ENCODE measurements at places on chromosomes 13 and 19. TPM values are rescaled to one million over a fixed set of nuclear protein-coding genes. Genes with fewer than 3 reads are reported as not detected.

- no peak for DNase-seq
Measured at GRCh38 chr19:51607077-51607476, 23.1 kb downstream of the SIGLEC5 start.

- no peak for DNase-seq
Measured at GRCh38 chr13:50584856-50585580, 258.5 kb downstream of the DLEU7 start.

The ADAMTSL5 gene
- 5.5 TPM for total RNA-seq

- no peak for DNase-seq
Measured at GRCh38 chr19:9981406-9982260, 28.7 kb downstream of the COL5A3 start.

DNA sequence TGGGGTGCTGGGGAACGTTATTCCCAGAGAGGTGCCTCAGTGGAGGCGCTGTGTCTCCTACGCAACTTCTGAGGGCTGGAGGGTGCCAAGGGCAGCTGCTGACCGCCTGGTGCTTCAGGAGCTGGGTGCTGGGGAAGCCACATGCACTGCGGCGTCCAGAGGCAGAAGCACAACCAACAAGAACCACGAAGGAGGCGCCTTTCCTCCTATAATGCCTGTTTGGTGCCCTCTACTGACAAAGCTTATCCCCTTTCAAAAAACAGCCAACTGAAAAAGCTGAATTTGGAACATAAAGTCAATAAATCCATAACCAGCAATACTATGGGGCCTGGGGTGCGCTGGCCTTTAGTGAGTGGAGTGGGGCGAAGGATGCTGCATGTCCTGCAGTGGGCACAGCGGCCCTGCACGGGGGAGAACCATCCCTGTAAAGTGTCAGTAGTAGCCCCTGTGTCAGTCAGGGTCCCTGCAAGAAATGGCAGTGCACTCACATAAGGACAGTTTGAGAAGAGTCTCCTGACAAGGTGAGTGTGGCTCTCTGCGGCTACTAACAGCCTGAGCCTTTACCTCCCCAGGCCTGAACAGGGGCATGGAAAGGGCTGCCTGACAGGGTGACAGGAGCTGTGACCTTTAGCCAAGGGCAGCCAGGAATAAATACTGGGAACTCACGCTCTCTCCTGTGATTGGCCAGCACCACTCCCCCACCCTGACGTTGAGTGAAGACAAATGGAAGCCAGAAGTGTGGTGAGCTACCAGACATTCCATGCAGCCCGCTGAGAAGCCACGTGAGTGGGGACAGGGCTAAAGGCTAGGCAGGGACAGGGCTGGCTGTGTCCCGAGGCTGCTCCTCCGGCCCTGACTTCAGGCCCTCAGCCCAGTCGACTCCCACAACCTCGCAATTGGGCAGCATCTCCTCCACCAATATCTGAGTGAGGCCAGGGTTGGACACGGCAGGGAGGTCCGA, 4.5 kb upstream of the B3GNT8 start:
- no peak for DNase-seq

GRCh38 chr13:65555962-65556361, 1674.2 kb downstream of the PCDH9 start:
- no peak for DNase-seq

GRCh38 chr13:95003019-95003813, 290.9 kb upstream of the SOX21 start:
- no peak for DNase-seq

The ANKLE1 gene
- 0.35 TPM for total RNA-seq

DNA sequence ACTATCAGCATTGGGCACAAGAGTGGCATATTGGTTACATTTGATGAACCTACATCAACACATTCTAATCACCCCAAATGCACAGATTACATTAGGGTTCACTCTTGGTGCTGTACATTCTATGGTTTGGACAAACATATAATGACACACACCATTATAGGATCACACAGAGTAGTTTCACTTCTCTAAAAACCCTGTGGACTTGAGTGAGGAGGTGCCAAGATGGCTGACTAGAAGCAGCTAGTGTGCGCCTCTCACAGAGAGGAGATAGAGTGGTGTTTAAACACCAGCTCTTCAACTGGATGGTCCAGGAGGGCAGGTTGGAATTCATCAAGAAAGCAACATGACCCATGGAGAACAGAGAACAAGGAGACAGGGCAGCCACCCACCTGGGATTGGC, 265.6 kb downstream of the TDRD3 start:
- DNase-seq = no peak

The SIGLEC8 gene
- total RNA-seq = not detected

- DNase-seq = no peak
Measured at GRCh38 chr19:1157931-1158884, 15.9 kb downstream of the SBNO2 start.

- DNase-seq = no peak
Measured at GRCh38 chr13:109332506-109333499, 453.6 kb downstream of the IRS2 start.

GRCh38 chr19:13929956-13930355, 8.3 kb downstream of the PODNL1 start:
- no peak for DNase-seq

- peak; percentile 46 for DNase-seq
Measured at GRCh38 chr19:55368701-55369563, 1.3 kb downstream of the IL11 start.

The LRG1 gene
- not detected for total RNA-seq

GRCh38 chr19:43596842-43597461, 557 bp downstream of the ZNF576 start:
- DNase-seq = no peak

The ZNF442 gene
- 0.08 TPM for total RNA-seq

The TLE5 gene
- total RNA-seq = 289 TPM

GRCh38 chr19:43674596-43674995, 4.6 kb upstream of the PLAUR start:
- peak; percentile 84 for DNase-seq

The BORA gene
- total RNA-seq = 17.4 TPM

DNA sequence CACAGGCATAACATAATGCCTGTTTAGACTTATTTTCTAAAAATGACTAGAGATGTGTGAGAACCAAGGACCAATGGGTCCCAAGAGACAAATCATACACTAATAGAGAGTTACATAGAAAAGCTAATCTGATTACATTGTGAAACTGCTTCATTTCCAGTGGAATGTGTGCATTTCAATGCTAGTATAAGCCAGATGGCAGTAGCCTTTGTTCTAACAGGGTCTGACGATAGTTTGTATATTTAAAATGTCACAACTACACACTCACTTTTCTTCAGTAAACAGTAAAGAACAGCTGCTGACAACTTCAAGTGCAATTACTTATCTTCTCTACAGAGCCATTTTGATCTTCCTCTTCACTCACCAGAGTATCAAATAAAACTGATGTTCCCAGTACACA, 4.3 kb upstream of the SLITRK5 start:
- DNase-seq = no peak

DNA sequence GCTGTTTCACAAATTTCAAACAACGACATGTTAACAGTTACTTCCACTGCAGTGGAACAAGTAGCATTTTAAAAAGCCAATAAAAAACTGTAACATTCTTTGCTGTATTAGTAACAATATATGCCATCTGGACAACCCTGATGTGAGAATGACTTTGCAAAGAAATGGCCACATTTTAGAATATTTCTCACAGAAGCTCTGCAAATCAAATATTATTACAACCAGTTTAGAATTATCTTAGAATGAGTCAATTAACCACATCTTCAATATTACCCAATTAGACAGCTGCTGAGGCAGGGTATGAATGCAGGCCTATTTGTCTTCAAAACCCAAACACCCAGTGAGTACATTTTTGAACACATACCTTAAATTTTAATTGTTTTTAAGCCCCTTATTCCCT, 3.2 kb downstream of the ZNF699 start:
- peak; percentile 51 for DNase-seq

- no peak for DNase-seq
Measured at GRCh38 chr13:56352901-56353300, 787.8 kb upstream of the PRR20A start.

DNA sequence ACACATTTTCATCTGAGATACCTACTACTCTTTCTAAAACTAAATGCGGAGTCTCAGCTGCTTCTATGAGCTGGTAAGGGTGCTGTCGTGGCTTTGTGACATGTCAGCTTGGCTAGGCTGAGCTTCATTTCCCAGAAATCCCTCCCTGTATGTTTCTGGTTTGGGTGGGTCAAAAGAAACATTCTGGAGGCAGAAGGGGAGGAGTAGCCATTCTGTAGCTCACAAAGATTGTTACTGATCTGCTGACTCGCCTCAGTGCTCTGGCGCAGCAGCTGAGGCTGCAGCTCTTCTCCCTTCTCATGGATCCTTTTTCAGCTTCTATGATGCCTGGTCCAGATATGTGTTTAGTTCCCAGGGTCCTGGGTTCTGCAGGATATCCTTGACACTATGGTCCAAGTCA, 114.7 kb downstream of the RAP2A start:
- no peak for DNase-seq

GRCh38 chr13:76696370-76696769, 189.8 kb downstream of the KCTD12 start:
- no peak for DNase-seq

DNA sequence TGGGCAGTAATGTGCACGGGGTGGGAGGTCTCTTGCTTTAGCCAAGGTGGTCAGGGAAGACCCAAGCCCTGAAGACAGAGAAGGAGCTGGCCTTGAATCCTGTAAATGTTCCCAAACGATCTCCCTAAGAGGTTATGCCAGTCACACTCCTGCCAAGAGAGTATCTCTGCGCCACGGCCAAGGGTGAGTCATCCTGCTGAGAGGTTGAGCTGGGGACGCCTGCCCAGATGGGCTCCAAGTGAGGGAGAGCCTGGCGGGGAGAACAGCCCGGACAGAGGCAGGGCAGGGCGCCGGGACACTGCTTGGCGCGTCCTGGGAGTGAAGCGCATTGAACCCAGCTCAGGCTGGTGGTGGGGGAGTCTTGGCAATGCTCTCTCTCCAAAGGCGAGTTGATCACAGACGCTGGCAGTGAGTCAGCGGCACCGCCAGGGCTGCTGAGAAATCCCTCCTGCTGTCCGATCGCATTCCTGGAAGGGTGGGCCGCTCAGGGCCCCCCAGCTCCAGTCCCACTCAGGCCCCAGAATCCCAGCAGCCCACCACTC, 16.4 kb downstream of the SULT2B1 start:
- DNase-seq = peak; percentile 95

- DNase-seq = no peak
Measured at GRCh38 chr19:10286803-10287737, at the start of gene ICAM4. TSS of gene ICAM4 (plus strand) at chr19:10286955. CDS start at chr19:10287013, 58 bp downstream.

GRCh38 chr13:113796211-113796963, 37.4 kb downstream of the TMEM255B start:
- DNase-seq = no peak

The CRX gene
- total RNA-seq = not detected

GRCh38 chr13:102273111-102273510, 128.7 kb downstream of the FGF14 start:
- no peak for DNase-seq

The MAST1 gene
- total RNA-seq = 3.2 TPM

DNA sequence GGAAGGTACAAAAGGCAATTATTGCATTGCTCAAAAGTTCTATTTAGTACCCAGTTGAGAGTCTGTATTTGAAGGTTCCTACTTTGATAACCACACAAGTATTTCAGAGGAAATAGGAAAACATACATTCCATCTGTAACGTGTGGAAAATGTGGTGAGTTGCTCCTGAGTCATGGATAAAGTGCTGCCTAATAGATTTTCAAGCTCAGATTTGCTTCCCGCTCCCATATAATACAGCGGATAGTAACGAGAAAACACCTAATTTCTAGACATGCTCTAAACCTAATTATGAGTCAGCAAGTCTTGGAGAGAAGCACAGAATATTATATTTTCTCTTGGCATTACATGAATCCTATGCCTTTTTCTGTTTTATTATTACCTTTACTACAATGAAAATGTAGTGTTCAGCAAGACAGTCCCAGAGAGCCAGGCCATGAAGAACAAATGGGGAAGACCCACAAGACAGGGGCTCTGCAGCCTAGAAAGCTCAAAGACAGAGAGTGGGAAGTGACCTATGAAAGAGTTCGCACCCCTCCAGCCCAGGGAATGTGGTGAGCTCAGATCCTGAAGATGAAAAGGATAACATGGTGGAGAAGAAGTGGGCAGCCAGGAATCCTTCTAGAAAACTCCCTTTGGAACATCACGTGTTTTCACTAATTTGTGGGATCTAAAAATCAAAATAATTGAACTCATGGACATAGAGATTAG, 116.1 kb downstream of the STARD13 start:
- DNase-seq = peak; percentile 92

DNA sequence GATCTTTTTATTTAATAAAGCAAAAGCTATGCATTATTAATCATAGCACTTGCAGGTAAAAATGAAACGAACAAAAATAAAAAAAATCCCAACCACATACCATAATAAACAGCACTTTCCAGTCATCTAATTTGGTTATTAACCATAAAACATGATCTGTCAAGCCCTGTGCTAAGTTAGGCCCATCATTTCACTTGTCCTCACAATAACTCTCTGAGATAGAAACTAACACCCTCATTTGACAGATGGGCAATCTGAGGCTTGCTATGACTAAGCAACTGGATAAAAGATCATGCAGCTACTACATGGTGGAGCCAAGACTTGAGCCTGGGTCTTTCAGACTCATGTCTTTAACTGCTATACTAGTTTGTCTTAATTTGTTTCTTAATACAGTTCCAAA, 21.8 kb downstream of the PROSER1 start:
- DNase-seq = no peak

The LIM2 gene
- total RNA-seq = not detected

DNA sequence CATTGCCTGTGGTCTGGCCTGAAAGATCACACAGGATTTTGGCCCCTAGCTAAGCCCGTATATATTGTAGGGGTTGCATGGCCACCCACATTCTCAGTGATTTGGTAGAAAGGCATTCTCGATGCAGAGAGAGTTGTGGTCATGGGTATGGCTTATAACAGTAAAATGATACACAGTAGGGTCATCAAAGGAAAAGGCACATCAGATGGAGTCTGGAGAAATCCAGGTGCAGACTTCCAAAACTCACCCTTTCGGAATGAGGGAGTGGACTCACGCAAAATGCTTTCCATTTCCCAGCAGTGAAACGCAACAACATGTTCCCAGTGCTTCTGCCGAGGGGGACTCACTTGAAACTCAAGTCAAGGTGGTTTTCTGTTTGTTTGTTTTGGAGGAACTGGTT, 802.5 kb upstream of the SLITRK1 start:
- peak; percentile 40 for DNase-seq

- DNase-seq = no peak
Measured at GRCh38 chr13:105997581-105998550, 537.6 kb downstream of the EFNB2 start.

- no peak for DNase-seq
Measured at GRCh38 chr13:80010286-80010831, 330.6 kb downstream of the SPRY2 start.

DNA sequence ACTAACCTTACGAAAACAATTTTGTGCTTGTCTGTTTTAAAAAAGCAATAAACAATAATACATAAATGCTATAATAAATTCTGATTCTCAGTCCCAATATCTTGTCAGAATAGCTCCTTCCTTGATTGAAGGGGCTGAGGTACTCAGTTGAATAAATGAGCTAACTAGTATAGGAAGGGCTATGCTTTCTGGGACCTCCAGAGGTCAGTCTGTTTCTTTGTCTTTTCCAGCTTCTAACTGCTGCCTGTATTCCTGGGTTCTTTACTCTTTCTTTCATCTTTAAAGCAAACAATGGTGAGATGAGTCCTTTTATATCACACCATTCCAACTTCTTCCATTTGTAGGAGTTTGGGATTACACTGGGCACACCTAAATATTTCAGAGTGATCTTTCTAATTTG, 1297.0 kb upstream of the ATXN8OS start:
- DNase-seq = no peak
